CD8-positive, alpha-beta memory T cell (primary cell): ENCODE measurements at places on chromosomes 5 and 9. TPM values are rescaled to one million over a fixed set of nuclear protein-coding genes. Genes with fewer than 3 reads are reported as not detected.

The RNF44 gene
- total RNA-seq: 56.8 TPM

GRCh38 chr5:37740331-37741066, 99.3 kb downstream of the GDNF start:
- no peaks in the 10 kb centered on the region for H3K36me3 ChIP-seq
- peaks cover 4% of the 10 kb centered on the region for H3K4me1 ChIP-seq
- DNase-seq: no peak
- no peak overlapping the region for H3K4me3 ChIP-seq
- no peaks in the 10 kb centered on the region for H3K27me3 ChIP-seq
- H3K27ac ChIP-seq: no peak overlapping the region

The JAKMIP2 gene
- 1.8 TPM for total RNA-seq

The LHFPL2 gene
- total RNA-seq: 0.84 TPM

The ARHGEF37 gene
- total RNA-seq: 0.53 TPM

The SLC45A2 gene
- total RNA-seq: not detected

DNA sequence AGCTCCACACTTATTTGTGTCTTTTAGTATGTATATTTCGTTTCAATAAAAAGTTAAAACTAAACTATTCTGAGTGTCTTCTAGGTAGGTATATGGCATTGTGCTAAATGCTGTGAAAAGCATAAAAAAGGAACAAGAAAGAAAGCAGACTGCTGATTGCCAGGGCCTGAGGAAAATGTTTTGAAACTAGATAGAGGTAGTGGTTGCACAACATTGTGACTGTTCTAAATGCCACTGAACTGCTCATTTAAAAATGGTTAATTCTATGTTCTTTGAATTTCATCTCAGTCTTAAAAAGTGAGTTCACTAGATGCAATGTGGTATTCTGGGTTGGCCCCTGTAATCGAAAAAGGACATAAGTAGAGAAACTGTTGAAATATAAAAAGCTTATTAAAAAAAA, 2.6 kb upstream of the ALAD start:
- H3K27me3 ChIP-seq: no peaks in the 10 kb centered on the region
- H3K4me1 ChIP-seq: peaks cover 26% of the 10 kb centered on the region
- H3K27ac ChIP-seq: no peak overlapping the region
- no peak for DNase-seq
- H3K4me3 ChIP-seq: no peak overlapping the region

- H3K4me1 ChIP-seq: peaks cover 36% of the 10 kb centered on the region
These were observed 107.6 kb upstream of the SPRY4 start for GRCh38 chr5:142432369-142432863.

The SLC4A9 gene
- not detected for total RNA-seq

DNA sequence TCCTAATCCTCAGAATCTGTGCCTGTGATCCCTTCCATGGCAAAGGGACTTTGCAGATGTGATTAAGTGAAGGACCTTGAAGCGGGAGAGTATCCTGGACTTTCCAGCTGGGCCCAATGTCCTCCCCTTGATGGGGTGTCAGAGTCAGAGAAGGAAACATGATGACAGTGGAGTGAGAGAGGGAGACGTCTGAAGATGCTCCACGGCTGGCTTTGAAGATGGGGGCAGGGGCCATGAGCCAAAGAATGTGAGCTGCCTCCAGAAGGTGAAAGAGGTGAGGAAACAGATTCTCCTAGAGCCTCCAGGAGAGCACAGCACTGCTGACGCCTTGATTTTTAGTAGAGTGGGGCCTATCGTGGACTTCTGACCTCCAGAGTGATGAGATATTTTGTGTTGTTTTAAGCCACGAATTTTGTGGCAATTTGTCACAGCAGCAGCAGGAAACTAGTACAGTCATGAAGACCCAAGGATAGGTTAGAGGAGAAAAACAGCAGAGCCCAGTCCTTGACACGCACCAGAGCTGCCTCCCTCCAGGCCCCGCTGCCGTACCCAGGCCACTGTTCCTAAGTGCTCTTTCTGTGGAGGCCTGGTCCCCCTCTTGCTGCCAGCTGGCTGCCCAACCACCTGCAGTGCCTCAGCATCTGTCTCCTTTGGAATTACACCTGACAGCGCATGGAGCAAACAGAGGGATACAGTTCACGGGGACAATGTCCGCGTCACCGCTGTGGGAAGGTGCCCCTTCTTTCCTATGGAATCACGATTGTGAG, 78.1 kb downstream of the MACROH2A1 start:
- DNase-seq: no peak
- no peaks in the 10 kb centered on the region for H3K36me3 ChIP-seq
- no peak overlapping the region for H3K4me3 ChIP-seq
